ENCODE measurements at places on chromosomes 12 and 14. TPM values are rescaled to one million over a fixed set of nuclear protein-coding genes. Genes with fewer than 3 reads are reported as not detected.

The NAP1L1 gene
- 348 TPM for total RNA-seq

The TOMM20L gene
- not detected for total RNA-seq

The NUAK1 gene
- total RNA-seq, result 66.8 TPM

The CPSF6 gene
- 35.4 TPM for total RNA-seq

The HCAR2 gene
- 0.59 TPM for total RNA-seq

The CLEC9A gene
- total RNA-seq, result not detected

The KDM5A gene
- total RNA-seq, result 35.3 TPM

The ANKS1B gene
- 1.9 TPM for total RNA-seq

The WNT1 gene
- not detected for total RNA-seq

The ETV6 gene
- 18.4 TPM for total RNA-seq

The DBX2 gene
- total RNA-seq, result 0.19 TPM

The GPRC5A gene
- 0.78 TPM for total RNA-seq

The PTPRR gene
- 0.65 TPM for total RNA-seq

The KICS2 gene
- total RNA-seq, result 5.4 TPM

The LRTM2 gene
- not detected for total RNA-seq

The REM2 gene
- total RNA-seq, result 0.19 TPM

The SRRM4 gene
- 0.59 TPM for total RNA-seq

The CABP1 gene
- total RNA-seq, result 2.8 TPM

The KRT73 gene
- not detected for total RNA-seq

The GPR137C gene
- total RNA-seq, result 1.5 TPM

The ANKRD33 gene
- total RNA-seq, result not detected

The RHEBL1 gene
- 0.38 TPM for total RNA-seq

The BAZ1A gene
- 8.4 TPM for total RNA-seq

The TMEM179 gene
- 0.89 TPM for total RNA-seq

The PTPN21 gene
- total RNA-seq, result 56.8 TPM

The BEGAIN gene
- 1.2 TPM for total RNA-seq

The PLEKHD1 gene
- 0.13 TPM for total RNA-seq

The SPSB2 gene
- 4.5 TPM for total RNA-seq

The MIPOL1 gene
- total RNA-seq, result 7.9 TPM

The POTEG gene
- total RNA-seq, result not detected

The STXBP6 gene
- 13.9 TPM for total RNA-seq

The PLXNC1 gene
- total RNA-seq, result 4.4 TPM

The TRIM9 gene
- total RNA-seq, result 1.5 TPM

The ZFHX2 gene
- total RNA-seq, result 1.3 TPM

The CFAP73 gene
- not detected for total RNA-seq

The SERPINA3 gene
- total RNA-seq, result 24.5 TPM

The HOXC5 gene
- total RNA-seq, result not detected

The CLEC4C gene
- not detected for total RNA-seq

The TC2N gene
- 1.7 TPM for total RNA-seq

Data from cardiac septum (tissue), 1 donor.